Stimulated activated CD4-positive, alpha-beta T cell treated with anti-CD3 and anti-CD28 coated beads, Interleukin-1b, Interleukin-23, amount 100 ng/mL, for 1 hour (primary cell): ENCODE measurements at places on chromosomes 5 and 9.

GRCh38 chr5:172556971-172557461 is 84.0 kb upstream of the NEURL1B start:
- DNase-seq, result no peak

DNA sequence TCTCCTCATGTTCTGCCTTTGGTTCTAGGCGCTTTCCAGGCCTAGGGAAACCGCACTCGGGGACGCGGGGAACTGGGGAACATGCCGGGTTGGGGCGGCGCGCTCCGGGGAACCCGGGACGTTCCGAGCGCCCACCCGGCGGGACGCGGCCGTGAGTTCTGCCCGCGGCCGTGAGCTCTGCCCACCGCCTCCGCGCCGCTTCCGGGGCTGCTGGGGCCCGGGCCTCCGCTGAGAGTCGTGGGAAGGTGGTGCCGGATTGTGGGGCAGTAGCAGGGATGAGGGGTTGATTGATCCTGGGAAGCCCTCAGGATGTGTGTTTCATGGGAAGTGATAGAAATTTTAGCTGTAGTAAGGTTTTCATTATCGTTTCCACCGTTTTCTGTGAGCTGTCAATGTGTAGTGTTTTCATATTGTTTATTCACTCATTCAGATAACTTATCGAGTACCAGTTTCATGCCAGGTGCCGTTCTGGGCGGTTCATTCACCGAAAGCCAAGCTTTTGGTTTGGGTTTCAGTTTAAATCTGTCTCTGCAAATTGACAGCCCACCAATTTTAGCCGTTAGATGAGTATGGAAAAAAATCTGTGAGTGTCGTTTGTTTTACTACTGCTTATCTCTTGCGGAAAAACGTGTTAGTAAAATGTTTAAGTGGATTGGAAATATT is 657 bp downstream of the MTRR start:
- no peak for DNase-seq

DNA sequence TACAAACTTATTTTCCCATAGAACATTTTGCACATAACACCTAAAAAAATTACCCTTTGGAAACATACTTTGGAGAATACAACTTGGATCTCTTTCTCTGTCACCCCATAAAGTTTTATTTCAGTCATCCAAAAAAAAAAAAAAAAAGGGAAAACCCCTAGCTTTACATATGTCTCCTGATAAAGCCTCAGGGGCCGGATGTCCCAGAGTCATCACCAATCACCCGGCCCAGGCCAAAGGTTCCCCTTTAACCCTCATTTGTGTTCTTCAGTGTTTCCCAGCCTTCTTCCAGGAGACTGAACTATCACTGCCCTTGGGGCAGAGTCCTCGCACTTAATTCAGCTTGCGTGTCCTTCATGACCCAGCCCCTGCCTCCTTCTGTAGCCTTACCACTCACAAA is 28.8 kb downstream of the ANXA6 start:
- no peak for DNase-seq

- no peak for DNase-seq
These were observed at the start of gene PTCH1 for GRCh38 chr9:95516734-95517558. PTCH1 (minus strand) TSS chr9:95516971.

GRCh38 chr5:88690409-88691229 is 192.4 kb downstream of the MEF2C start:
- peak; percentile 27 for DNase-seq

- no peak for DNase-seq
These were observed 170.1 kb downstream of the GABBR2 start for GRCh38 chr9:98538626-98539031.

DNA sequence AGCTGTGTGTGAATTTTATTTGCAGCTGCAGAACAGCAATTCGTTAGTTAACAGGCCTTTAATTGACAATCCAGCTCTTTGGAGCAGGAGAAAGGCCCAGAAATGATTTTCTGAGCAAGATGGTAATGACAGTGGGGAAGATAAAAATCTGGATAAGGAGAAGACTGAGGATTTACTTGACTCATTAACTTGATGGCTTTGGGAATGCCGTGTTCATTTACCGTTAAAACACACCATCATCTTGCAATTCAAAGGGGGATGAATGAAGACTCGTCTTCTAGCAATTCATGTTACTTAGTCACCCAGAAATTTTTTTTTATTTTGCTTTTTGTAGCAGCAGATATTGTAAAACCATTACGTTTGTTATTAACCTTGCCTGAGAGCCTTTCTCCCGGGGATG is 52.0 kb downstream of the PTTG1 start:
- no peak for DNase-seq

DNA sequence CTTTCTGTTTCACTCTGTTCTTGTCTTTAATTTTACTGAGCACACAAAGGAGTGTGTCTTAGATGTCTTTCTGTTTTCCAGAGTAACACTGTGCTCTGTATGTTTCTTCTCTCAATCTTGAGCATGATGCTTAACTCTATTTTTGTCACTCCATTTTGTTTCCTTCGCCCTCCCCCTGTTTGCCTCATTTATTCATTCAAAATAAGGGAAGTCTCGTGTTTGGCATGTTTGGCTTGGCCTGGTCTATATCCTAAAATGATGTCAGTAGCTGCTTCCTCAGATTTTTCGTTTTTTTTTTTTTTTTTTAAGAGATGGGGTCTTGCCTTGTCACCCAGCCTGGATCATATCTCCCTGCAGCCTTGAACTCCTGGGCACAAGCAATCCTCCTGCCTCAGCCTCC is 22.0 kb downstream of the ZNF618 start:
- no peak for DNase-seq

GRCh38 chr9:77891128-77891800 is 140.3 kb downstream of the GNAQ start:
- DNase-seq, result no peak

DNA sequence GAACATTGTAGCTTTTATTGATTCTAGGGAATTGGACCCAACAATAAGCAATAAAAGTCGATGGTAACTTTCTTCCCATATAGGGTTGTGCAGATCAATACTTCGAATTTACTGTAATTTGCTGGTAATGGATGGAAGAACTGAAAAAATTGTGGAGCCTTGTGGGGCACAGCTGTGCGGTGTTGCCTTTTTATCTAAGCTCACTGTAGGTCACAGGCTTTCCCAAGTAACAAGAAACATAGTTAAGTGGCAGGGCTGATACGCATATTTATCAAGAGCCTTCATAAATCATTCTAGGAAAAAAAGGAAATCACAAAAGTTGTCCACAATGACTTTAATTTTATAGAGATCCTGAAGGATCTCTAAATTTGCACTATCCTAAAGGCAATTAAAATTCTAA is 292.9 kb downstream of the MAST4 start:
- DNase-seq, result no peak

DNA sequence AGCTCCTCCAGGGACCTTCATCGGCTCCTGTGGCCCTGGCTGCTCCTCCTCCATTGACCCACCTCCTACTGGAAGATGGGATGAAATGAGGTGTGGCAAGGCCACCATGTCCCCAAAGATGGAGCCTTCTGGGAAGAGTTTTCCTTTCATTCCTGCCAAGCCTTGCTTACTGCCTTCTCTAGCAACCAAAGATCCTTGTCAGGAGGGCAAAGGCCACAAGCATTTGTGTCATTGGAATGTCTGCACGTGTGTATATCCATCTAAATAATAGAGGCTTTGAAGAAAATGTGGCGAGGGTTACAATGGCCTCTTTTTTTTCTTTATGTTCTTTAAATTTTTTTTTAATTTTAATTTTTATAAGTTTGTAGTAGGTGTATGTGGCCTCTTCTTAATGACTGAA is 313.6 kb downstream of the ARHGEF28 start:
- DNase-seq, result no peak

GRCh38 chr9:87556821-87557220 is 59.2 kb downstream of the DAPK1 start:
- no peak for DNase-seq

DNA sequence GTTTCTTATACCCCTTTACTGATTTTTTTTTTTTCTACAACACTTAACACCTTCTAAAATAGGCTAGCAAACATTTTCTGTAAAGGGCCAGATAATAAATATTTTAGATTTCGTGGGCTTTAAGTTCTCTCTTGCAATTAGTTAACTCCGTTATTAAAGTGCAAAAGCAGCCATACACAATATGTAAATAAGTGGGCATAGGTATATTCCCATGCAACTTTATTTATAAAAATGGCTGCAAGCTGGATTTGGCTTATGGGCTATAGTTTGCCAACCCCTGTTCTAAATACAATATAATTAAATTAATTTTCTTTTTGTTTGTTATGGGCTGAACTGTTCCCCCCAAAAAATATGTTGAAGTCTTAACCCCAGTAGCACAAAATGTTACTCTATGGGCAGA is 10.8 kb downstream of the IL6ST start:
- no peak for DNase-seq

DNA sequence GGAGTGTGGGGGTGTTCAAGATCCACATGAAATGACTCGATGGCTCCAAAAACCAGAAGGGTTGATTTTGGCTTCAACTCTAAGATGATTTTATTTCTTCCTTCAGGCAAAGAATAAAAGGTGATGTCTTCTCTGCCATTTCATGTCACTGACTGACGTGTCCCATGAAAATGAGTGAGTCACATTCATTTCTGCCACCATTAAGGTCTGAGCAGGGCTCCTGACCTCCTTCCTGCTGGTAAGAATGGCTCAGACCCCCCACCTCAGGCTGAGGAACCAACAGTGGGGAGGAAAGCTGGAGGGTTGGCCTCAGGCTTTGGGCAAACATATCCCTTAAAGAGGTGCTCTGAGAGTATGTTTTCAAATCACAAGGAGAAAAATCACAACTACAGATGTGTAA is 53.9 kb upstream of the ZNF354A start:
- DNase-seq, result no peak

- no peak for DNase-seq
These were observed 759.7 kb downstream of the BRINP1 start for GRCh38 chr9:118609355-118610044.

- no peak for DNase-seq
These were observed 173.9 kb downstream of the AOPEP start for GRCh38 chr9:94900222-94901018.

- DNase-seq, result no peak
These were observed 306.7 kb upstream of the CLINT1 start for GRCh38 chr5:158165647-158166046.

DNA sequence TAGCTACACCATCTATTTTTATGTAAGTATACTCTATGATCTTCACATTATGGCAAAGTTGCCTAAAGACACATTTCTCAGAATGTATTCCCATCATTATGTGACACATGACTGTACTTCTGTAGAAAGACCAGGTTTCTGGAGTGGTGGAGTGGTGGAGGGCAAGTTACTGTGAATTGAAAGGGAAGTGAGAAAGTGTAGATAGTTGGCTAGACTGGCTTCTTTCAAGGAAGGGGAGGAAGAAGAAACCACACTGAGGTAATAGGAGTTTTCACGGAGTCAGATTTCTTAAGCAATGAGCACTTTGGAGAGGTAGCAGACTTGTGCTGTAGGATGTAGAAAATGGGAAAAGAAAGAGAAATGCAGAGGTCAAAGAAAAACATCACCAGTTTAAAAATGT is 50.9 kb upstream of the EQTN start:
- DNase-seq, result no peak

- no peak for DNase-seq
These were observed 58.2 kb upstream of the PTCH1 start for GRCh38 chr9:95574866-95575553.

- no peak for DNase-seq
These were observed 50.7 kb downstream of the ICE1 start for GRCh38 chr5:5473226-5473625.
